ENCODE measurements at places on chromosomes 12 and 14.
A peak's percentile ranks its signal among the peaks of the same experiment; 100 is the strongest.

DNA sequence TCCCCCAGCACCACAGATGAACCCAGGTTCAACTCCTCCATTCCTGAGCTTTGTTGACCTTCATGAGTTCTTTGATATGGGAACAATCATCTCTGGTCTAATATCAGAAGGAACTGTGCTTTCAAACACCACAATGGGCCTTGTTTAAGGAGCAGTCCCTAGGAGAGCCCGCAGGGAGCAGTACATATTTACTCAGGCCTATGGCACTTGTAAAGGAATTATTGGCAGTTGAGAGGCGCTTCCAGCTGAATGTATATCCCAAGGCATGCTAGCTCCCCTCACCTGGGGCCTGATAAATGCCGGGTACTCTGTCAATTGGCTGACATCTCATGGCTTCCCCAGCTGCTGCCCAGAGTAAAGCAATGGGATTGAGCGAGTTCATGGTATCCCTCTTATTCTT lies 76.2 kb downstream of the ZFP36L1 start:
- DNase-seq: no peak
- H3K36me3 ChIP-seq: no peaks in the 10 kb centered on the region
- no peak overlapping the region for H3K4me3 ChIP-seq

DNA sequence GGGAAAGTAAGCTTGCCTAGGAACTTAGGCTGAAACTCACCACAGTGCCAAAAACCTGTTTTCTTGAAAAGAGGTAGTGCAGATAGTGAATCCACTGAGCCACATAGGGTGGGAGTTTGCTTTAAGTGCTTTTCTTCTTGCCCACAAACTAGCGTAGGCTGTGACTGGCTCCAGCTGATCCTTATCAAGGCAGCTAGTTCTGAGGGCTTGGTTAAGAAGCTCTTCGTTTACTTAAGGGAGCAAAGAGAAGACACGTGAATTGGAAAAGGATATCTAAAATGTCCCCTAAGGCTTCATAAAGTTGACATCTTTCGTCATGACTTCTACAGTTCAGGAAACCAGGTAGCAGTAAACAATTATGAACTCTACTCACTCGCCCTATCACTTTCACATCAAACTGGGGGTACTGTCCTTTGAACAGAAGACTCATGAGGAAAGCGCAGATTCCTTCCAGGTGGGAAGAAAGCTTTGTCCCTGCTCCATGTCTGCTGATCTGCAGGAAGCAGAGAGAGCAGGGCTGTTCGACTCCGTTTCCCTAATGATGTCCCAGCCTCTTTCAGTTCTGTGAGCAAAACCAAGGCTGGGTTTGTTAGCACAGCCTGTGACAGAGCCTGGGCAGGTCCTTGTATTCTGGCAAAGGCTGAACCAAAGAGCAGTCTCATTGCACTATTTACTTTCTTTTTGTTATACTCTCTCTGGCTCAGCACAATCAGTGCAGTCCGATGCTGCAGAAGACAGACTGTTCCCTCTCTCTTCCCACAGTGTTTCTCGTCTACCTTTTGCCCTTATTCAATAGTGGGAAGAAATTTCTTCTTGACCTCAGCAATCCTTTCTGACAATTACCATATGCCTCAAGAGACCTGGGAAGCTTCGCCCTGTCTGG lies 93.5 kb upstream of the ETV6 start:
- H3K4me3 ChIP-seq: no peak overlapping the region
- peaks cover 14% of the 10 kb centered on the region for H3K4me1 ChIP-seq
- no peak for DNase-seq
- no peak overlapping the region for H3K27ac ChIP-seq

- H3K27me3 ChIP-seq: no peaks in the 10 kb centered on the region
- H3K27ac ChIP-seq: peak overlapping the region; percentile 98
- peaks cover 48% of the 10 kb centered on the region for H3K4me1 ChIP-seq
- peaks cover 96% of the 10 kb centered on the region for H3K36me3 ChIP-seq
These were observed 79.4 kb upstream of the GPR68 start for GRCh38 chr14:91323671-91324605.

GRCh38 chr14:95353007-95353406 lies 33.3 kb upstream of the CLMN start:
- no peaks in the 10 kb centered on the region for H3K4me1 ChIP-seq
- H3K4me3 ChIP-seq: no peak overlapping the region
- H3K36me3 ChIP-seq: no peaks in the 10 kb centered on the region
- no peak overlapping the region for H3K27ac ChIP-seq

- DNase-seq: no peak
- peaks cover 81% of the 10 kb centered on the region for H3K36me3 ChIP-seq
- H3K27ac ChIP-seq: no peak overlapping the region
- H3K4me1 ChIP-seq: no peaks in the 10 kb centered on the region
- no peak overlapping the region for H3K4me3 ChIP-seq
These were observed 20.9 kb downstream of the ACTR6 start for GRCh38 chr12:100221523-100221922.

DNA sequence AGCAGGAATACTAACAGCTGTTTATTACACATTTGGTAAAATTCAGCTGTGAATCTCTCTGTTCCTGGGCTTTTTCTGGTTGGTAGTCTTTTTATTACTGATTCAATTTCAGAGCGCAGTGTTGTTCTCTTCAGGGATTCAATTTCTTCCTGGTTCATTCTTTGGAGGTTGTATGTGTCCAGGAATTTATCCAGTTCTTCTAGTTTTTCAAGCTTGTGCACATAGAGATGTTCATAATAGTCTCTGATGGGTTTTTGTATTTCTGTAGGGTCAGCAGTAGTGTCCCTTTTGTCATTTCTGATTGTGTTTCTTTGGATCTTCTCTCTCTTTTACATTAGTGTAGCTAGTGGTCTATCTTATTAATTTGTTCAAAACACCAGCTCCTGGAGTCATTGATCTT lies 9.1 kb upstream of the OR6C76 start:
- H3K4me1 ChIP-seq: peaks cover 4% of the 10 kb centered on the region
- no peak for DNase-seq
- no peak overlapping the region for H3K4me3 ChIP-seq

DNA sequence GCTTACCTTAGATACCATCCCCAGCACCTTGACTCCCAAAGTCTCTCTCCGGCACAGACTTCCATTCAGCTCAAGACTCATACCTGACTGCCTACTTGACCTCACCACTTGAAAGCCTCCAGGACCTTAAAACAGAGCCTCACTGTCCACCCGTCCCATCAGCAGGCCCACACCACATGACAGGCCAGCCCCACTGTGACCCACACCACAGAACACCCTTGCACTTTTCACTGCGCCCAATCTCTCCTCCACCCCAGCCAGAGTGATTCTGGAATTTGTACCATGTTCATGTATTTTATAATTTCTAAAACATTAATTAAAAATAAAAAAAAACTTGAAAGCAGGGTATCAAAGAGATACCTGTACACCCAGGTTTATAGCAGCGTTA lies 28.0 kb upstream of the PLEKHG6 start:
- peaks cover 6% of the 10 kb centered on the region for H3K4me1 ChIP-seq
- no peak for DNase-seq
- H3K36me3 ChIP-seq: peaks cover 4% of the 10 kb centered on the region

DNA sequence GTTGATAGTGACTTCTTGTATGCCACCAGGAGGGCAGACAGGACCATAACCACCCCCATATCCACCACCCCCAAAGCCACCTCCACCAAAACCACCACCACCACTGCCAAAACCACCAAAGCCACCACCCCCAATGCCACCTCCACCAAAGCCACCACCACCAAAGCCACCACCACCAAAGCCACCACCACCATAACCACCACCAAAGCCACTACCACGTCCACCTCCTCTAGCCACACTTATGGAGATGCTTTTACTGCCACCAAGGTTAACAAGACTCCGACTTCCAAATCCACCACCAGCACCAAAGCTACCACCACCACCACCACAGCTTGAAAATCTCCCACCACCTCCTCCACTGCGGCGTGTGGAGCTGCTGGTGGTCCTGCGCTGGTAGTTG lies 332 bp downstream of the KRT1 start:
- DNase-seq: no peak
- no peak overlapping the region for H3K27ac ChIP-seq
- H3K27me3 ChIP-seq: peaks cover 26% of the 10 kb centered on the region
- no peak overlapping the region for H3K4me3 ChIP-seq
